DMS153 (cell line): ENCODE measurements at places on chromosomes 12 and 14.

DNA sequence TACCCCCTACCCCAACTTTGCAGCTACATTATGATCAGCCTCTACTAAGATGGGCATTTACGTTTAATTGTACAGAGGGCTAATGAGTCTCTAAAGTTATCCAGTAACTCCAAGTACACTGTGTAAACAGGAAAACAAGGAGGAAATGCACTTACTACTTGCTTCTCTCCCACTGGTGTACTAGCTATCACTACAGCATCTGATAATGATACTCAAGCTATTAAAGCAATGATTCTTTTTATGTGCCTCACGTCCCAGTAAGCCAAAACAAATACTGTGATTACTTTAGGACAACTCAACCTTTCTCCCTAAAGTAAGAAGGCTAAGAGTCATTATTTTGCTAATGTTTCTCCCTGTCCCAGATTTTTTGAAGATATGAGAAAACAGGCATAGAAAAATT, 128.6 kb upstream of the CCDC175 start:
- DNase-seq: no peak

GRCh38 chr12:54364413-54364812, at the start of gene GPR84:
GPR84 (minus strand) TSS chr12:54364486; CDS start chr12:54363851, 635 bp downstream.
- DNase-seq: no peak

DNA sequence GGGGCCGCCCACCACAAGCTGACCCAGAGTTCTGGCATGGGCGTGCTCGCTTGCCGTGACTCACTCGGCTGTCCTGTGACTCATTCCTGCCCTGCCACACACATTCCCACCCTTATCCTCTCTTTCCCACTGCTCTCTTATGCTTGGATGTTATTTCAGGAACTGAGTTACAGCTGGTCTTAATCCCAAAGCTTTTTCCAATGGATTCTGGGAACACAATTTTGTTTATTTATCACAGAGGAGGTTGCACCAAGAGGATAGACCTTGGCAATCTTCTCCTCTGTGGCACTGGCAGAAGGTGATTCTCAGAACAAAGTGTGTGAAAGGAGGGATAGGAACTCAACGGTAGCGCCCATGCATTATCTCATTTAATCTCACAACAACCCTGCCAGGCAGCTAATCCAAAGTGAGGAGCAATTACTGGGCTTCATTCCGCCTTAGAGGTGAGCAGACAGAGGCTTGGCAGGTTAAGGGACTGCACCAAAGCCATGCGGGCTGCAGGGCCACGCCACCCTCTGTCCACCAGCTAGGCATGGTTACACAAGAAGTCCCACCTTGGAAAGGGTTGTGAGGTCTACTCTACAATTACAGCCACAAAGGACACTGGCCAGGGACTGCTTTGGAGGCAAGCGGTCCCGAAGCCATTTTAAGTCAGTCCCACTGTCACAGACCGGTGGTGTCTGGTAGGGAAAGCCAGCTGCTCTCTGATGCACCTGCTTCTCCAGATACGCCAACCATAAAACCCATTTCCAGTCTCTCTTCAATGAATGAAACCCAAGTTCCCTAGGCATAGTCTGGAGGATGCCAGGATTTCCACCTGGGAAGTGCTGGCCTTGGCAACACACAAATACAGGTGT, 32.9 kb downstream of the SYNE3 start:
- no peak for DNase-seq

DNA sequence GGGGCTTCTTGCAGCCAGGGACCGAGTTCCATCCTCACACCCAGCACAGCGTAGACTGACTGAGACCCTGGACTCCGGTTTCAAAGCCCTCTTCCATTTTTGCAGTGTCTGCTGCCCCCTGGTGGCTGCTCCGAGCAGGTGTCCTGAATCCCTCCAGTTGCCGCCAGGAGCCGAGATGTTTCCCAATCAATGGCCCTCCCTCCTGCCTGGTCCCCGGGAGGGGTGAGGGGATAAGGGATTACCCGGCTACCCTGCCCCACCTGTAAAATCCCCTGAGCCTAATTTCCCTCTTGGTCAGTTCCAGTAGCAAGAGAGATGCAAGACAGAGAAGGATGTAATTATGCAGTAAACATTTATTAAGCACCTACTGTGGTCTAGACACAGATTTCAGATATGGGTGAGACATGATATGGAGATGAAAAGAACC, 55.0 kb downstream of the PHETA1 start:
- no peak for DNase-seq

DNA sequence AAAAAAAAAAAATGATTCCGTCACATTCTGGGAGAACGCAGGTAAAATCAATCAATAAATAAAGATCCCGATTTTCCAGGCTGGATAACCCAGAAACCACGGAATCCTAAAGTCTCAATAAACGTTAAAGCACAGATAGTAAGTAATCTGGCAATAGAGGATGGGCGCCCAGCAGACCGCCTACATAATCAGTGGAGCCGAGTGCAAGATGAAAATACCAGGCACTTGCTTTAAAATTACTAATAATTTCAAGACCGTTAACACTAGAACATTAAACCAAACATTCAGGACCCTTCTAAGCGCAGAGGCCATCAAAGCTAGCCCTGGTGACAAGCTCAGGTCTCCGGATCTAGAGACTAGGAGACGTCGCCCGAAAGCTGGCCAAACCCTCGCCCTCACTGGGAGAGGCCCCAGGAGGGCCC, 1.2 kb upstream of the DCAF11 start:
- no peak for DNase-seq

GRCh38 chr12:42935756-42936155, 346.2 kb upstream of the PRICKLE1 start:
- DNase-seq: no peak

DNA sequence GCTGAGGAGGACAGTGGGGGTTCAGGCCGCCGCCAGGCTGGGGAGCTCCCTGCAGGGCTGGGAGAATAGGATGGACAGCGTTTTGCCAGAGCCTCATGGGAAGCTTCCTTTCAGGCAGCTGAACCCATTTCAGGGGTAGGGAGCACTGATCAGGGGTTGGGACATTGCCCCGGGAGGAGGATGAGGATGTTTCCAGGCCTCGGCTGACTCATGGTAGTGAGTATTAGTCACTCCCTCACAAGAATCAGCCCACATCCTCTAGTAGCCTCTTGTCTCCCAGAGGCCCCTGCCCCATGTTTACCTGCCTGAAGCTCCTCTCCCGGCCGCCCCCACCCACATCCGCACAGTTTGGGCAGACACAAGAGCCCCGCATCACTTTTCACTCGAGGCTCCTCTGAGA, 89.8 kb downstream of the ZFP36L1 start:
- DNase-seq: no peak
